ENCODE measurements at places on chromosomes 1 and 21.
A peak's percentile ranks its signal among the peaks of the same experiment; 100 is the strongest.

- DNase-seq, result no peak
These were observed 178.7 kb downstream of the MRPL39 start for GRCh38 chr21:25428537-25428936.

DNA sequence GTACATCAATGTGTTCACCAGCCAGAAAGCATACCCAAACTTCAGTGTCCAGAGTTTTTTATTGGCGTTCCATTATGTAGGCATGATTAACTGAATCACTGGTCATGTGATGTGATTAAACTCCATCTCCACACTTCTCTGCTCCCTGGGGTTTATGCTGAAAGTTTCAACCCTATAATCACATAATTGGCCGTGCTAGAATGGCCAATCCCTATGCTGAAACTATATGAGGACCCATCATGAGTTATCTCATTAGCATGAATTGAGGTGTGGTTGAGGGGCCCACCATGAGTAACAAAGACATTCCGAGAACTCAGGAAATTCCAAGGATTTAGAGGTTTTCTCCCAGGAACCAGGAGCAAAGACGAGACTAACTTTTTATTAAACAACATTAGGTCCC lies 31.8 kb upstream of the FBXO28 start:
- DNase-seq, result no peak

GRCh38 chr1:145956781-145957442 lies 905 bp downstream of the LIX1L start:
- DNase-seq, result no peak

DNA sequence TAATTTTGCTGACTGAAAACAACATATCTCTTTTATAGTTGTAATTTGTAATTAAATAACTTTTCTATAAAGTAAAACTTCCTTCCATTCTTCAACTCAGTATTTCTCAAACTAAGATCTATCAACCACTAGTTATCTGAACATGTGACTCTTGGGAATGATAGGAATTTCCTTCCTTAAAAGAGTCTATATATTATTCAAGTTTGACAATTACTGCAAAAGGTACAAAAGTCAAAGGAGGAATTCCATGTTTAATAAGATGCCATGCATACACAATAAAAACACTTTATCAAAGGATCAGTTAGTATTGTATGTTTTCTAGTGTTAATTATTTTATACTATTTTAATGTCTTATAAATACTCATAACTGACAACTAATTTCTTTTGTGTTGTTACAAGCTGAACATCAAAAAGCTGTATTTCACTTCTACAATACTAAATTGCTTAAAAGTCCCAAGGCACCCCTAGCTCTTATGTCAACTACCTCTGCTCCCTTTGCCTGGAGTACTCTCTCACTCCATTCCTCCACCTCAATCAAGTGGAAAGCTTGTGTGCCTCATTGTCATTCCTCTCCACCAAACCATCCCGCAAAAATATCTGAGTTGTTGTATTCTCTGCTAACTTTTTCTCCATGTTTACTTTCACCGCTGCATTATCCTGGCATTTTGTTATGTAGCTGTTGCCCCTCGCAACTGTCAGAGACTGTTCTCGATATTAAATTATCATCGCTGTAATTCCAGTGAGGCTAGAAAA lies 67.9 kb downstream of the SLC44A5 start:
- no peak for DNase-seq

DNA sequence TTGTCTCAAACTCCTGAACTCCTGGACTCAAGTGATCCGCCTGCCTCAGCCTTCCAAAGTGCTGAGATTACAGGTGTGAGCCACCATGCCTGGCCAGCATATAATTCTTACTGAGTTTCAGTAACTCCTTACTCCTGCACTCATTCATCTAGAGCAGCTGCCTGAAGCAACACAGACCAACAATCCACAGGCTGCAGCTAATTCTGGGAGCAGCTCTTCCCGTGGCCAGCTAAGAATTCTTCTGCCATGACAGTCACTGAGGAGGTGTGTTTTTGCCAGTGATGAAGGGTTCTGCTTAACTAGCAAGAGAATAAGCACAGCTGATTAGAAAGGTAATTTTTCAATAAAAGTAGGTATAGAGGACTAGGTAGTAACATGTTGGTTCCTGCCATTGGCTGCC lies 5.4 kb downstream of the VTCN1 start:
- no peak for DNase-seq

GRCh38 chr1:59556398-59556797 lies 258.4 kb upstream of the HOOK1 start:
- no peak for DNase-seq

GRCh38 chr1:214983126-214983869 lies 99.2 kb upstream of the KCNK2 start:
- no peak for DNase-seq

- DNase-seq, result no peak
These were observed 9.2 kb upstream of the GALE start for GRCh38 chr1:23809751-23810171.

GRCh38 chr1:9426291-9426711 lies 113.0 kb upstream of the SLC25A33 start:
- DNase-seq, result no peak

GRCh38 chr1:61692155-61692800 lies 32.7 kb downstream of the TM2D1 start:
- DNase-seq, result peak; percentile 10

DNA sequence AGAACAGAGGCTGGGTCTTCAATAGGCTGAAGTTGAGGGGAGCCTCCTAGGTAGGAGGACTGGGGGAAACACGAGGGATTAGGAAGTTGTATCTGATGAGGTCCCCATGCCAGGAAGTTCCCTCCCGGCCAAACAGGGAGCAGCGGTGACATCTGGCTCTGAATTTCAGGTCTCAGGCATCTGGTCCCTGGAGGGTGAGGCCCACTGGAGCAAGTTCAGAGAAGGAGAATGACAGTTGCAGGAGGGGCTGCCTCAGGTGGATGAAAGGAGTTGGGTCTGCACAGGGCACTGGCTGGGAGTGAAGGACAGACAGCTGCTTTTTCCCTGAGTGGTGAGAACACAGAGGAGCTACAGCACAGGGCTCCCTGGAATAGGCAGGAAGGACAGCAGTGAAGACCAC lies 9.1 kb downstream of the TMEM9 start:
- no peak for DNase-seq

DNA sequence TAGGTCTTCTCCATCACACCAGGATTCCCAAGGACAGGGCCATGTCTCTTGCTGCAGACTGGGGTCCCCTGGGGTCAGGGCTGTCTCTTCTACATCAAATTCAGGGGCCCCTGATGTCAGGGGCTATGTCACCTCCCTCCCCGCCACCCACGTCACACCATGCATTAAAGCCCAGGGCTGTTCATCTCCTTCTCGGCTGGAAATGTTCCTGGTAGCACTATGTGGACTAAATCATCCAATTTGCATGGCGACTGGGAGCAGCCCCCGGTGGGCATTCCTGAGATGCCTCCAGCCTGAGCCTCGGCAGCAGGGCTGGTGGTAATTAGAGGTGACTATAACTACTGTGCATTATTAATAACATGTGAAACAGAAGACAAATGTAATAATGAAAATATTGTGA lies 151.7 kb upstream of the HMGB4 start:
- DNase-seq, result no peak

- no peak for DNase-seq
These were observed 106.0 kb downstream of the SLC45A1 start for GRCh38 chr1:8423692-8424538.

DNA sequence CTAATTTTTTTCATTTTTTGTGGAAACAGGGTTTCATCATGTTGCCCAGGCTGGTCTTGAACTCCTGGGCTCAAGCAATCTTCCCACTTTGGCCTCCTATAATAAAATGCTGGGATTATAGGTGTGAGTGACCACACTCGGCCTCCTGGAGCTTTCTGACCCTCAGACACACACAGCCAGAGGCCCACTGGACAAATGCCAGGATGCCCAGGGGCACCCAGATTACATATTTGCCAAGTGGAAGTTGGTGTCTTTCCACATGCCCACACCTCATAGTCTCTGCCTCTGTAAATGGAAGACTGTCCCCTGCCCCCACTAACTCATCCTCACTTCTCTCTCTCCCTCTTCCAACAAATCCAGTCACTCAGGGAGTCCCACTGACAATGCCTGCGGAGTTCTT lies 63.4 kb upstream of the LRP8 start:
- DNase-seq, result no peak

DNA sequence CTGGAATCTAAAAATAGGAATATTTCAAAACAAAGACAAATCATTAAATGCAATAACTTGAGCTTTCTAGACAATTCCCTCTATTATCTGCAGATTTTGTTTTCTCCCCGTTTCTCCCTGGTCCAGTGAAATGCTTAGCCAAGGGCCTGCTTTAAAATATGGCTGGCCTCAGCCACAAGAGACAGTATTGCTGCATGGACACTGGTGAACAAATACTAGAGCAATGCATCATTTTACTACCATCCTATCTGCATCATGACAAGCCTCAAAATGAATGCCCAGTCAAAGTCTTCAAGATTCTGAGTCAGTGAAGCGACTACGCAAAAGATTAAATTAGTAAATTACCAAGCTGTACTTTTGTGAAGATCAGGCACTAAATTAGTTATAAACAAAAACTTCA lies 80.5 kb downstream of the ENAH start:
- DNase-seq, result no peak

GRCh38 chr1:199279872-199280645 lies 641.2 kb downstream of the PTPRC start:
- DNase-seq, result no peak

- DNase-seq, result no peak
These were observed 25.1 kb upstream of the PHGDH start for GRCh38 chr1:119686661-119687060.

GRCh38 chr21:27759091-27759659 lies 792.3 kb upstream of the ADAMTS5 start:
- no peak for DNase-seq

DNA sequence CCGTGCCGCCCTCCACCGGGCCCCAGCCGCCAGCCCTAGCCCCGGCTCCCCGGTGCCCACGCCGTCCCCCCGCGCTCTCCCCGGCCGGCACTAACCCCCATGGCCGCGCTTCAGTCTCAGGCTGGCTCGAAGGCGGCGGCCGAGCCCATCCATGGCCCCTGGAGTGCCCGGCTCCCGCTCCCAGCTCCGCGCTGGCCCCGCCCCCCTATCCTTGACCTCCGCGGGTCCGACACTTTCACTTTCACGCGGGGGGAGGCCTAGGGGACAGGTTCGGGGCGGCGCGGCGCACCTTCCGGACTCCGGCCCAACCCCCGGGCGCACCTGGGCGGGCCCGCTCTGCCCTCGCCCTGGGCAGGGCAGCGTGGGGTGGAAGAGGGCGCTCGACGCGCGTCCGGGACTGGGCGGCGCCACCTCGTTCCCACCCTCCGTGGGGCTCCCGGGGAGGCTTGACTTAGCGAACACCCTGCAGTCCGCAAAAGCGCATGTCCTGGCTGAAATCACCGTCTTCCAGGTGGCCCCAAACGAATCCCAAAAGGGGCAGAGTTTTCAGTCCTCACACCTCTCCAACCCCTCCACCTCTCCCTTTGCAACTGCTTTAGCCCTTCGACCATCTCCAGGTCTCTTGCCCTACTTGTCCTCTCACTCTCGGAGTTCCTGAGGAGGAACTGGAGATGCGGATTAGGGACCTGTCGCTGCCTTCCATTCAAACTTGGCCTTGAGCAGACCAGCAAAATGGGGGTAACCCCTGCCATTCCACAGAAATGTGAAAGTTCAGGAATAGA lies 3.9 kb upstream of the DENND2D start:
- no peak for DNase-seq

- DNase-seq, result no peak
These were observed 36.2 kb upstream of the TNFRSF1B start for GRCh38 chr1:12130466-12131130.

DNA sequence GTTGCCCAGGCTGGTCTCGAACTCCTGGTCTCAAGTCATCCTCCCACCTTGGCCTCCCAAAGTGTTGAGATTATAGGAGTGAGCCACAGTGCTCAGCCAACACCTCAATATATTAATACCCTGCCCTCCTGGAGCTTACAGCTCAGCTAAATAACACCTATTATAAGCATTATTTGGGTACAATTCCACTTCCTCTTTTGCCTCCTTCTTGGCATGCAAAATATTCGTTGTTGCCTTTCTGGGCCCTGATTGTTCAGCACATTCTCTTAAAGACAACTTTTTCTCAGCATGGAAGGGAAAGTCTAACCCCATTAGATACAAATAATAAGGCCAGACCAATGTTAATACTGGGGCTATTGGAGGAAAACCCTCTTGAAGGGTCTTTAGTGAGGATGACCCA lies 2.8 kb downstream of the PAQR7 start:
- DNase-seq, result no peak

- no peak for DNase-seq
These were observed 1.0 kb downstream of the IQGAP3 start for GRCh38 chr1:156571261-156571852.

GRCh38 chr1:25583519-25584370 lies 32.8 kb upstream of the MAN1C1 start:
- DNase-seq, result no peak

DNA sequence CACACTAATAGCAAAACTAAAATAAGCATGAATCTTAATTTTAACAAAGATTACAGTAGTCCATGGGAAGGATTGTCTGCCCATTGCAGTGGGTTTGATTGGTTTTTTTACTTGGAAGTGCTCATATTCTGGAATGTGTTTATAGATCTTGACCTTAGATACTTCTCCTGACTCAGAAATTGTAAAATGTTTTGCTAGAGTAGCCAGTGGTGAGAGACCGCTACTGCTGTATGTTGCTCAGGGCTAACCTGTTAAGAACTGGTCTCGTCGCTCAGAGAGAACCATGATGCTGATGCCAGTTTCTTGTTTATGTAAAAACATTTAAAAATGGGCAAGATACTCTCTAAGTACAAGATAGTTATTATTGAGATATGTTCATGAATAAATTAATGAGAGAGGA lies 99.9 kb downstream of the ROR1 start:
- no peak for DNase-seq

- no peak for DNase-seq
These were observed 79.6 kb downstream of the PIK3CD start for GRCh38 chr1:9731051-9731537.

GRCh38 chr1:111786669-111787207 lies 31.0 kb downstream of the DDX20 start:
- DNase-seq, result no peak

DNA sequence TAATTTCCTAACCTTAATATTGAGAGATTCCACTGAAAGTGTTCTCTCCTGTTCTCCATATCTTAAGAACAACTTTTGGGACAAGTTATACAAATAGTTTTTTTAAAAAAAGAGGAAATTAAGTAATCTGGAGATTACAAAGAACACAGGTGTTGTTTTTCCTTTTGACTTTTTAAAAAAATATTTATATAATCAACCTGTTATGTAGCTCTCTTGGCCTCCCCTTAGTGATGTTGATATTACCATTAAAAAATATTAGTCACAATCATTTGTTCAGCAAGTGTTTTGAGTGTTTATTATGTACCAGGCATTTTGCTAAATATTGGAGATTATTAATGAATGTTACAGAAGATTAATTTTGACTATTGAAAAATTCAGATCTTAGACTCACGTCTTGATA lies 8.1 kb downstream of the MAN1A2 start:
- no peak for DNase-seq

DNA sequence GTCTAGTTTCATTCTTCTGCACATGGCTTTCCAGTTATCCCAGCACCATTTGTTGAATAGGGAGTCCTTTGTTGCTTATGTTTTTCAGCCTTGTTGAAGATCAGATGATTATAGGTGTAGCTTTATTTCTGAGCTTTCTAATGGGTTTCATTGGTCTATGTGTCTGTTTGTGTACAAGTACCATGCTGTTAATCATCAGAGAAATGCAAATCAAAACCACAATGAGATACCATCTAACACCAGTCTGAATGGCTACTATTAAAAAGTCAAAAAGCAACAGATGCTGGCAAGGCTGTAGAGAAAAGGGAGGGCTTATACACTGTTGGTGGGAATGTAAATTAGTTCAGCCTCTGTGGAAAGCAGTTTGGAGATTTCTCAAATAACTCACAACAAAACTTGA lies 321.5 kb upstream of the PTBP2 start:
- no peak for DNase-seq

Measured in brain pericyte (primary cell).